ENCODE measurements at places on chromosomes 16 and 17.

DNA sequence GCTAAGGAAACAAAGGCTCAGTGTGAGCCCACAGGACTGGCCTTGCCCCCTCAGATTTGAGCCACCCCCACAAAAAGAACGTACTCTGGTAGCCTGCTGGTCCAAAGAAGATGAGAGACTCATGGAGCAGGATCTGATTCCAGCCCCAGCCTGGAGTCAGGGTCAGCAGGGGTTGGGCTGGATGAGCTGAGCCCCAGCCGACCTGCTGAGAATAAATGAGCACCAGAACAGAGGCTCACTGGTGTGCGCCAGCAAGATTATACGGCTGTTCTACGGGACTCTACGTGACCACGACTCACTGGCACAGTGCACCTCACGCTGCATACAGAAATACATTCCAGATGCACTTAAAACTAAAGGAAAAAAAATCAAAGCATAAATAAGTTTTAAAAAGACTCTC is 186.0 kb upstream of the RPL38 start:
- no peak for DNase-seq

GRCh38 chr17:16123531-16123930 is 91.8 kb downstream of the NCOR1 start:
- peak; percentile 9 for DNase-seq

GRCh38 chr17:409308-409847 is 56.8 kb upstream of the RPH3AL start:
- DNase-seq, result no peak

GRCh38 chr17:38369124-38369886 is 17.7 kb downstream of the SOCS7 start:
- DNase-seq, result no peak

DNA sequence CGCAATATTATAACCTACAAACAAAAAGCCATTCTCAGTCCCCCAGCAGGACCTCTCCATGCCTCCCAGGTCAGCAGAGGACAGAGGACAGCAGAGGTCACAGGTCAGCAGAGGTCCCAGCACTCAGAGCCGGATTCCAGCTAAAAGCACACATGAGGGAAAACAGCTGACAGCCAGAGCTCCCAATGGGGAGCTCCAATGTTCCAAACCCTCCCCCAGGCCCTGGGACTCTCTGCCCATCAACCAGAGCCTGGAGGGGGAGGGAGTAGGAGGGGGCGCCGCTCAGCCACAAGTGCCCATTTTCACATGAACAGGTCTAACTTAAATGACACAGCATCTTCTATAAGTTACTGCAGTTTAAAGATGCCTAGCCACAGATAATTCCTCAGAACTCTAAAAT is 77.5 kb downstream of the ANKRD11 start:
- no peak for DNase-seq

All from fibroblast of lung (primary cell).